ENCODE measurements at places on chromosomes 1 and 21. TPM values are rescaled to one million over a fixed set of nuclear protein-coding genes. Genes with fewer than 3 reads are reported as not detected.
A peak's percentile ranks its signal among the peaks of the same experiment; 100 is the strongest.

GRCh38 chr1:232112076-232112475 lies 485.5 kb downstream of the DISC1 start:
- no peaks in the 10 kb centered on the region for H3K4me1 ChIP-seq
- H3K27me3 ChIP-seq, result no peaks in the 10 kb centered on the region
- H3K27ac ChIP-seq, result no peak overlapping the region
- no peaks in the 10 kb centered on the region for H3K36me3 ChIP-seq
- no peak overlapping the region for H3K4me3 ChIP-seq
- DNase-seq, result no peak

- H3K4me3 ChIP-seq, result no peak overlapping the region
- no peaks in the 10 kb centered on the region for H3K36me3 ChIP-seq
- DNase-seq, result no peak
- no peak overlapping the region for H3K27ac ChIP-seq
- no peaks in the 10 kb centered on the region for H3K4me1 ChIP-seq
- peaks cover 91% of the 10 kb centered on the region for H3K27me3 ChIP-seq
These were observed 67.1 kb upstream of the ARHGEF16 start for GRCh38 chr1:3387401-3387800.

DNA sequence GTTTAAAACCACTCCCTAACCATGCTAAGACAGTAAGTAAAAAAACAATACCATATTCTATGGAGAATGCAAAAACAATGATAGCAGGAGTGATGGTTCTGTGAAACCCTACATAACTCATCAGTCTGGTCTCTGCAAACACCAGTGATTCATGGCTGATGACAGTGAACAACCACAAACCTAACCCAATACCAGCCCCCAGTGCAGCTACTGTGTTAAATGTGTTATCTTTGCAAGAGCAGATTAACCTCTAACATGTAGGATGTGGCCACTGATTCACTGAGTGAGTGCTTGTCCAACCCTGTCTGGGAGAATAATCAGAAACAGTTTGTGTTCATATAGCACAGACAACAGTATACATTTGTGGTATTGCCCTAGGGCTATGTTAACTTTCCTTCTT lies 100.2 kb upstream of the COG2 start:
- H3K27me3 ChIP-seq, result no peaks in the 10 kb centered on the region
- DNase-seq, result no peak
- H3K27ac ChIP-seq, result no peak overlapping the region
- no peaks in the 10 kb centered on the region for H3K36me3 ChIP-seq

GRCh38 chr1:29166291-29166878 lies 15.3 kb downstream of the SRSF4 start:
- DNase-seq, result no peak
- no peaks in the 10 kb centered on the region for H3K27me3 ChIP-seq
- H3K27ac ChIP-seq, result peak overlapping the region; percentile 12
- no peak overlapping the region for H3K4me3 ChIP-seq
- H3K36me3 ChIP-seq, result peaks cover 54% of the 10 kb centered on the region

DNA sequence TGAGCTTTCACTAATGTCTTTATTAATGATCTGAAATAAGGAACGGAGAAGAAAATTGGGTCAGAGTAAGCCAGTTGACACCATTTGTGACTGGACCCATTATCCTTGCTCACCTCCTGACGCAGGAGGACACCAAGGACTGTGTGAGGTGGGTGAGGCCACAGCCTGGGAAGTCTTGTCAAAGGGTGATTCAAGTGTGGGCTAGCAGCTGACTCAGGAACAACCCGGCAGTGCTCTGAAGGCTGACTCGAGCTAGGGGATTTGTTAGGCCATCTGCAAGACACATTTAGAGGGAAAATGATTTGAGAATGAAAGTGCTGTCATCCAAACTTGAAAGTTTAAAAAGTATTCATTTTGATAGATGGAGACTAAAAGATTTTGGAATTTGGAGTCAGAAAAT lies 21.2 kb downstream of the PRRX1 start:
- H3K4me1 ChIP-seq, result no peaks in the 10 kb centered on the region

GRCh38 chr21:33135925-33136324 lies 66.0 kb downstream of the OLIG1 start:
- H3K36me3 ChIP-seq, result no peaks in the 10 kb centered on the region
- H3K27ac ChIP-seq, result no peak overlapping the region
- peaks cover 70% of the 10 kb centered on the region for H3K27me3 ChIP-seq

DNA sequence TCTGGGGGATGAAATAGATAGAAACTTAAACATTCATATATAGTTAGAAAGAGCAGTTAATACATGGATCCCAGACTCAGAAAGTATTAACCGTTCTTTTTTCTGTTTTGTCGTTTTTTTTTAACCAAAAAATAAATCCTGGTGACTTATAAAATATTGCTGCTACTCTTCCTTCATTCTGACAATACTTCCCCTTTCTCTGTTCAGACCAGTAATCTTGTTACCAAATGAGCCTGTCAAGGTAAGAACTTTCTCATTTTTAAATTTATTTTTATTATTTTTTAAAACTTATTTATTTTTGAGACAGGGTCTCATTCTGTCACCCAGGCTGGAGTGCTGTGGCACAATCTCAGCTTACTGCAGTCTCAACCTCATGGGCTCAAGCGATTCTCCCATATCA lies 13.7 kb downstream of the PTPN22 start:
- no peak for DNase-seq
- H3K36me3 ChIP-seq, result no peaks in the 10 kb centered on the region
- H3K4me1 ChIP-seq, result peaks cover 27% of the 10 kb centered on the region
- no peaks in the 10 kb centered on the region for H3K27me3 ChIP-seq
- no peak overlapping the region for H3K4me3 ChIP-seq

DNA sequence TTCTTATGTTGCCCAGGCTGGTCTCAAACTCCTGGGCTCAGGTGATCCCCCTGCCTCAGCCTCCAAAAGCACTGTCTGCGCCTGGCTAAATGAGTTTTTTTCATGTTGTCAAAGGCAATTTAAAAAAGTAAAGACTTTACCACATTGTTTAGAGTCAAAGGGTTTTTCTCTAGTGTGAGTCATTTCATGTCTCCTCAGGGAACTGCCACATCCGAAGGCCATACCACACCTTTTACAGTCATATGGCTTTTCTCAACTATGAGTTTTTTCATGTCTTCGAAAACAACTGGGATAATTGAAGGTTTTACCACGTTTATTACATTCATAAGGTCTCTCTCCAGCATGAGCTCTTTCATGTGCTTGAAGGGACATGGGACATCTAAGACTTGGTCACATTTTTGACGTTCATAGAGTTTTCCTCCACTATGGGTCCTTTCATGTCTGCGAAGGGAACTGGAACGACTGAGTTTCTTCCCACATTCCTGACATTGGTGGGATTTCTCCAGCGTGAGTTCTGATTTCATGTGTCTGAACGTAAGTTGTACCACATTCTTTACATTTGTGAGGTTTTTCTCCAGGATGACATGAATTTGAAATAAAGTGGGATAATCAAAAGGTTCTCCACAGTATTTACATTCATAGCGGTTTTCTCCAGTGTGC lies 65.6 kb downstream of the UCHL5 start:
- no peaks in the 10 kb centered on the region for H3K4me1 ChIP-seq
- no peak overlapping the region for H3K4me3 ChIP-seq
- DNase-seq, result no peak
- no peak overlapping the region for H3K27ac ChIP-seq

The GPR157 gene
- total RNA-seq, result 0.34 TPM

The RNF19B gene
- total RNA-seq, result 14.5 TPM

The SLC44A3 gene
- not detected for total RNA-seq

All from A673 (cell line).